ENCODE measurements at places on chromosomes 7 and 10.
A peak's percentile ranks its signal among the peaks of the same experiment; 100 is the strongest.

GRCh38 chr7:780516-780915, 51.8 kb upstream of the SUN1 start:
- H3K4me1 ChIP-seq: no peaks in the 10 kb centered on the region
- peaks cover 26% of the 10 kb centered on the region for H3K36me3 ChIP-seq
- DNase-seq: no peak
- H3K4me3 ChIP-seq: no peak overlapping the region
- H3K27me3 ChIP-seq: no peaks in the 10 kb centered on the region
- no peak overlapping the region for H3K27ac ChIP-seq

GRCh38 chr10:128092454-128092853, 33.8 kb downstream of the MKI67 start:
- no peak overlapping the region for H3K4me3 ChIP-seq
- peaks cover under 1% of the 10 kb centered on the region for H3K36me3 ChIP-seq
- H3K27ac ChIP-seq: no peak overlapping the region
- H3K27me3 ChIP-seq: no peaks in the 10 kb centered on the region
- no peak for DNase-seq

- no peaks in the 10 kb centered on the region for H3K36me3 ChIP-seq
- no peak for DNase-seq
- no peak overlapping the region for H3K4me3 ChIP-seq
- no peak overlapping the region for H3K27ac ChIP-seq
- H3K27me3 ChIP-seq: peaks cover 26% of the 10 kb centered on the region
Observed at GRCh38 chr7:90552521-90552920, 43.6 kb upstream of the CDK14 start.

GRCh38 chr10:80464557-80465450, 10.7 kb downstream of the TSPAN14 start:
- peak overlapping the region; percentile 86 for H3K27ac ChIP-seq
- peak overlapping the region; percentile 62 for H3K4me3 ChIP-seq
- no peaks in the 10 kb centered on the region for H3K27me3 ChIP-seq
- DNase-seq: peak; percentile 49
- H3K36me3 ChIP-seq: peaks cover 9% of the 10 kb centered on the region
- peaks cover 95% of the 10 kb centered on the region for H3K4me1 ChIP-seq

GRCh38 chr10:52194191-52194590, 119.9 kb upstream of the DKK1 start:
- no peaks in the 10 kb centered on the region for H3K27me3 ChIP-seq
- no peaks in the 10 kb centered on the region for H3K36me3 ChIP-seq
- no peak overlapping the region for H3K4me3 ChIP-seq
- no peak overlapping the region for H3K27ac ChIP-seq
- no peak for DNase-seq

DNA sequence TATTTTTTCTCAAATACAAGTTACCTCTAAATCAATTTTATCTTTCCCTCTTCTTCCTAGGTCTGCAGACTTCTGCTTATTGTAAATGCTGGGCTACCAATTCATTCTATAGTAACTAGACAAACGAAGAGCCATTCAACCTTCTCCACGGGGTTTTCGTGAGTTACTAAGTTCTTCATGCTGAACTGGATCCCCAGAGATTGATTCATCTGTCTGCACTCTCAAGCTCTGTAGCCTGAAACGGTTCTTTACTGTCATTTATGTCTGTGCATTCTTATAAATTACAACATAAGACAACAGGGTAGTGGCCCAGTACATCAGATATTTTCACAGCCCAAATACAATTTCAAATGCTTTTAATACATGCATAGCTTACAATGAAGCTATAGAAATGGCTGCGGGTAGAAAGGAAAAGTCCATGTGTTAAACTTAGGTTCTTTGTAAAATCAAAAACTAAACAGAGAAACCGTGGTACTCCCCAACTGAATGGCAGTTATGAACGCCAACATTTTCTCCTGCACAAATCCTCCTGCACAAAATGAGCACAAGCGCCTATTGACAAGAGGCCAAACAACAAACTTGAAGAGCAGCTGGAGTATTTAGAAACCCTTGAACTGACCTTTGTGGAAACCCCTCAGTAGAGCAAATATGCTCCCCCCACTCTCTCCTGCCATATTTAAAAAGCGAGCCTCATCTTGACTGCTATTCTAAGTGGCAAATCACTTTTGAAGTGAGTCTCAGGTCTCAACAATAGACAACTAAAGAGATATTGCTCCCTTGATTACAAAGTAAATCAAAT, 20.7 kb downstream of the LAMB1 start:
- no peaks in the 10 kb centered on the region for H3K36me3 ChIP-seq
- H3K4me1 ChIP-seq: no peaks in the 10 kb centered on the region
- DNase-seq: no peak
- no peak overlapping the region for H3K4me3 ChIP-seq
- no peak overlapping the region for H3K27ac ChIP-seq

DNA sequence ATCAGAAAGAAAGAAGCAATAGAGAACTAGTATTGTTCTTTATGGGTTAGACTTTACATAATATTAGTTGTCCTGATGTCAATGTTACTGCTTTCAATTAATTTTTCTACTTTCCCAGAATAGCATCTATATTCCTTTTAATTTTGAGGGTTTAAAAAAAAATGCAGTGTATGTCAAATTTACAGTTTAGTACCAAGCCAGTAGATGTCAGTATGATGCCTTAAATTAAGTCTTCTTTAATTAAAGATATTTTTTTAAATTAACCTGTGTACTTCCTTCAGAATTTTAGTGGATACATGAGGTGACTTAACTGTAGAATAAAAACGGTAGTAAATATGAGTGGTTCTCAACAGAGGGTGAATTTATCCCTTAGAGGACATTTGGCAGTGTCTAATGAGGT, 35.2 kb upstream of the STOX1 start:
- no peak overlapping the region for H3K4me3 ChIP-seq
- H3K36me3 ChIP-seq: peaks cover 10% of the 10 kb centered on the region
- H3K4me1 ChIP-seq: no peaks in the 10 kb centered on the region

DNA sequence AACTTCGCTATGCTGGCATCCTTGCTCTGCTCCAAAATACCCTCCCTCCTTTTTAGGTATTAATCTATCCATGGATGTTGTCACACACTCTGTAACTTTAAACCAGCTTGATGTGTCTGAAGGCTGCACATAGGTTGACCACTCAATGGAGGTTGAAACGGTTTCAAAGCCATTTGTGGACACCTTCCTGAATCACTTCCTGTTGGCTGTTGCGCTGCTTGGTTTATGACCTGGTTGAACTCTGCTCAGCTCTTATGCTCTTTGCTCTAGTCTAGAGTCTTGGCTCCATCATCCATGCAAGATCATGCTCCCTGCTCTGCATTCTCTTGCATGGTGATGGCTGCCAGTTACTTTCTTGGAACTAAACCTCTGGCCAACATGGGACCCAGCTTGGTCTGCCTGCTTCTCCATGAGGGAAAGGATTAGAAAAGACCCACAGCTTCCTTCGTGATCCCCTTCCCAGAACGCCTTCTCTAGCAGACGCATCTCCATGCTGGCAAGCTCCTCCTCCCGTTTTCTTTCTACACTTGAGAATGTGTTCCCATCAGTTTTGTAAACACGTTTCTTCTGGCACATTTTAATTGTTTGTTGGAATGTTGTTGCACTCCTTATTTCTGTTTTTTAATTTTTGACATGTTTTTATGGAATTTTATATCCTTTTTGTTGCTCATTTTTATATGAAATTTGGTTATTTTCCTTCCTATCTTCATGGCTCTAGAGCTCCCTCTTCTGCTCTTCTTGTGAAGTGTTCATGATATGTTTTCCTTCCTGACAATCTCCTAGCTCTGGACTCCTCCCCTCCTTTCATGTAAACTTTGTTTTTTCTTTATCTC, 149.8 kb downstream of the XPNPEP1 start:
- DNase-seq: no peak
- no peaks in the 10 kb centered on the region for H3K36me3 ChIP-seq
- H3K4me1 ChIP-seq: no peaks in the 10 kb centered on the region
- H3K27me3 ChIP-seq: peaks cover 2% of the 10 kb centered on the region

GRCh38 chr7:1310936-1311335, 78.3 kb downstream of the UNCX start:
- peaks cover 5% of the 10 kb centered on the region for H3K27me3 ChIP-seq
- no peak overlapping the region for H3K4me3 ChIP-seq
- no peaks in the 10 kb centered on the region for H3K4me1 ChIP-seq
- no peak overlapping the region for H3K27ac ChIP-seq
- no peaks in the 10 kb centered on the region for H3K36me3 ChIP-seq

- no peak overlapping the region for H3K4me3 ChIP-seq
- no peaks in the 10 kb centered on the region for H3K4me1 ChIP-seq
- DNase-seq: no peak
- no peaks in the 10 kb centered on the region for H3K36me3 ChIP-seq
- H3K27ac ChIP-seq: no peak overlapping the region
- H3K27me3 ChIP-seq: peaks cover 6% of the 10 kb centered on the region
Observed at GRCh38 chr10:81898518-81898917, 23.5 kb downstream of the NRG3 start.

- DNase-seq: no peak
- H3K36me3 ChIP-seq: no peaks in the 10 kb centered on the region
- H3K27me3 ChIP-seq: no peaks in the 10 kb centered on the region
- H3K4me1 ChIP-seq: no peaks in the 10 kb centered on the region
- no peak overlapping the region for H3K4me3 ChIP-seq
- H3K27ac ChIP-seq: no peak overlapping the region
Observed at GRCh38 chr7:51035716-51036115, 253.0 kb upstream of the GRB10 start.

GRCh38 chr7:131222171-131222570, 105.5 kb upstream of the MKLN1 start:
- H3K4me3 ChIP-seq: no peak overlapping the region
- H3K27me3 ChIP-seq: no peaks in the 10 kb centered on the region
- no peaks in the 10 kb centered on the region for H3K36me3 ChIP-seq
- DNase-seq: no peak

DNA sequence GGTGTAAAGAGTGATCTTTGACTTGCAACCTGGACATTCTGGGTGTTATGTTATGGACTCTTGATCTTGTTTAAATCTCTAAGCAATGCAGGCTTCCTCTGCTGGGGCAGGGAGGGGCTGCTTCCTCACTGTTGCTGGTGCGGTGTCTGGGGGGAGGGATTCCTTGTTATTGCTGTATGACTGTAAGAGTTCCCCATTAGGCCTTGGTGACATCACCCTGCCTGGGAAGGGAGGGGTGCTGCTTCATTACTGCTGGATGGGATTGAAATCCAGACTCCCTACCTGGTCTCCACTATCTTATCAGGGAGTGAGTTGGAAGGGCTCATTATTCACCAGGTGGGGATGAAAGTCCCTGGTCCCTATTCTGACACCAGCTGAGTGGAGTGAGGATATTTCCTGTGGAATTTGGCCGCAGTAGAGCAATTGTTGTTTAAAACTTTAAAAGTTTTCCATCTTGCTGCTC, 8.8 kb downstream of the OGDH start:
- H3K4me3 ChIP-seq: no peak overlapping the region
- peak overlapping the region; percentile 25 for H3K27ac ChIP-seq
- DNase-seq: peak; percentile 57
- peaks cover 11% of the 10 kb centered on the region for H3K36me3 ChIP-seq
- H3K4me1 ChIP-seq: peaks cover 60% of the 10 kb centered on the region
- H3K27me3 ChIP-seq: no peaks in the 10 kb centered on the region

DNA sequence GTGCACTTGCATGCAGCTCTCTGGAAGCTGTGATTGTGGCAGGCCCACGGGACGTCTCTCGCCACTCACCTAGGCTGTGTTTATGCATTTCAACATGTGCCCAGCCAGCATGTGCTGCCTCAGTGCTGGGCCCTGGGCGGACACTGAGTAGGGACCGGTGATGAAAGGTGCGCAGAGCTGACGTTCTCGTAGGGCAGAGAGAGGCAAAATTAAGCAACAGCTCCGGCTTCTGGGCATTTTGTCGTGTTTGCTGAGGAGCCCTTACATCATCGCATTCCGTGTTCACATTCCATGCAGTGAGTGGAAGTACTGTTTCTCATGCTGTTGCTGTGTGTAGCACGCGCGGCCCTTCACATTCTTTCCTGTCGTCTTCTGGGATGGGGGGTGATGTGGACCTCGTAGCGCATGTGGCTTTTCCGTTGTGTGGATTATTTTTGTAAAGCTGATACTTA, 50.5 kb downstream of the PRF1 start:
- no peak for DNase-seq
- H3K4me3 ChIP-seq: no peak overlapping the region
- H3K36me3 ChIP-seq: no peaks in the 10 kb centered on the region
- H3K4me1 ChIP-seq: no peaks in the 10 kb centered on the region
- no peaks in the 10 kb centered on the region for H3K27me3 ChIP-seq

- H3K4me1 ChIP-seq: peaks cover 29% of the 10 kb centered on the region
- peaks cover 19% of the 10 kb centered on the region for H3K36me3 ChIP-seq
- no peaks in the 10 kb centered on the region for H3K27me3 ChIP-seq
- no peak overlapping the region for H3K27ac ChIP-seq
Observed at GRCh38 chr7:92797693-92798092, 38.7 kb downstream of the CDK6 start.

- H3K4me1 ChIP-seq: no peaks in the 10 kb centered on the region
- no peak overlapping the region for H3K27ac ChIP-seq
- H3K36me3 ChIP-seq: no peaks in the 10 kb centered on the region
- no peaks in the 10 kb centered on the region for H3K27me3 ChIP-seq
- no peak for DNase-seq
Observed at GRCh38 chr10:75058161-75058560, 53.3 kb upstream of the SAMD8 start.

GRCh38 chr7:38329340-38329739, 55.9 kb upstream of the TARP start:
- no peaks in the 10 kb centered on the region for H3K27me3 ChIP-seq
- no peak for DNase-seq
- peaks cover 26% of the 10 kb centered on the region for H3K4me1 ChIP-seq
- H3K36me3 ChIP-seq: no peaks in the 10 kb centered on the region

DNA sequence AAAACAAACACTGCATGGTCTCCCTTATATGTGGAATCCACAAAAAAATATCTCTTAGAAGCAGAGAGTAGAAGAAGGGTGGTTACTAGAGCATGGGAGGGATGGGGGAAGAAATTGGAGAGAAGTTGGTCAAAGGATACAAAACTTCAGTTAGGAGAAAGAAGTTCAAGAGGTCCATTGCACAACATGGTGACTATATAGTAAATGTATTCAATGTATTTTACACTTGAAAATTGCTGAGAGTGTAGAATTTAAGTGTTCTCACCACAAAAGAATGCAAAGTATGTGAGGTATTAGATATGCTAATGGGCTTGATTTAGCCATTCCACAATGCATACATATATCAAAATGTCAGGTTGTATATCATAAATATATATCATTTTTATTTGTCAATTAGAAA, 232.0 kb upstream of the CELF2 start:
- no peaks in the 10 kb centered on the region for H3K36me3 ChIP-seq
- peaks cover 4% of the 10 kb centered on the region for H3K4me1 ChIP-seq
- no peak overlapping the region for H3K27ac ChIP-seq
- DNase-seq: no peak

GRCh38 chr10:69124563-69125268, 738 bp downstream of the VPS26A start:
- peak overlapping the region; percentile 95 for H3K4me3 ChIP-seq
- H3K4me1 ChIP-seq: peaks cover 43% of the 10 kb centered on the region
- H3K27ac ChIP-seq: peak overlapping the region; percentile 77
- H3K36me3 ChIP-seq: no peaks in the 10 kb centered on the region

- H3K36me3 ChIP-seq: peaks cover 2% of the 10 kb centered on the region
- no peak for DNase-seq
- no peaks in the 10 kb centered on the region for H3K27me3 ChIP-seq
- peaks cover 17% of the 10 kb centered on the region for H3K4me1 ChIP-seq
- no peak overlapping the region for H3K27ac ChIP-seq
Observed at GRCh38 chr7:2080060-2080387, 152.7 kb downstream of the MAD1L1 start.

GRCh38 chr10:22834471-22834870, 93.4 kb upstream of the ARMC3 start:
- peaks cover 6% of the 10 kb centered on the region for H3K4me1 ChIP-seq
- H3K27ac ChIP-seq: no peak overlapping the region
- H3K27me3 ChIP-seq: no peaks in the 10 kb centered on the region
- H3K4me3 ChIP-seq: no peak overlapping the region
- H3K36me3 ChIP-seq: no peaks in the 10 kb centered on the region

GRCh38 chr7:100544386-100544785, 5.4 kb downstream of the AGFG2 start:
- peaks cover 88% of the 10 kb centered on the region for H3K4me1 ChIP-seq
- H3K27me3 ChIP-seq: no peaks in the 10 kb centered on the region
- H3K36me3 ChIP-seq: peaks cover 14% of the 10 kb centered on the region
